ENCODE measurements at places on chromosomes 12 and 14.

DNA sequence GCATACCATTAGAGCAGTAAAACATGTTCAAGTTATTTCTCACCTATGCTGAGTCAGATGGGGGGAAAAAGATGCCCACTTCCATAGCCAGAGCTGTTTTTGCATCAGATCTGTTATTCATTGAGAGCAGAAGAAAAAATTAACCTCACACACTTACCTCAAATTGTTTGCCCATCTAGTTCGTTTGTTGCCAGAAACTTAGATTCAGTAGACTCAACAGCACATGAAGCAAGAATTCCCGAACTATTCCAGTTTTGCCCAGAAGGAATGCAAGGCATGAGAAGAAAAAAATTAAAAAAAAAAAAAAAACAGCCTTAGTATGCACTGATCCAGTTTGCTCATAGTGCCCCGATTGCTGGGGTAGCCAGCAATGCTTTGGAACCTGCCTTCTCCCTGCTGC is 12.4 kb upstream of the DPF3 start:
- DNase-seq: no peak

DNA sequence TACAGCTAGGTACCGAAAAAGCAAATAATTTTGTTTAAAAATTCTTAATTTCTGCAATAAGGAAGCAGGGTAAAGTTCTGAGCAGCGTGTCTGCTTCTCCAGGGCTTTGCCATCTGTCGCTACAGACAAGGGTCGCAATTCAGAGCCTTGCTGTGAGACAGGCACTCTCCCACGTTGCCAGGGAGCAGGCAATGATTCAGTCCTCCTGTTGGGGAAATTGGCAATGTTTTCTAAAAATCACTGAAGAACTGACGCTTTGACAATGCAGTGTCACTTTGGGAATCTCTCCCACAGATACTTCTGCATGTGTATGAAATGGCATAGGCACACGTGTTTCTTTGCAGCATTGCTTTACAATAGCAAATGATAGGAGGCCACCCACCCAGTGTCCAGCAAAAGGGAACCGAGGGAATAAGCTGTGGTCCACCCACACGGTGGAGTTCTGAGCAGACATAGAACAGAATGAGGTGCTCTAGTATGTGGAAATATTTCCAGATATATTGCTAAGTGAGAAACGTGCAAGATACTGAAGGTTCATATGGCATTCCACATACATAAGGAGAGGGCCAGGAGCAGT is 16.0 kb upstream of the HIP1R start:
- no peak for DNase-seq

- no peak for DNase-seq
These were observed 115.7 kb downstream of the ANO6 start for GRCh38 chr12:45331552-45331951.

DNA sequence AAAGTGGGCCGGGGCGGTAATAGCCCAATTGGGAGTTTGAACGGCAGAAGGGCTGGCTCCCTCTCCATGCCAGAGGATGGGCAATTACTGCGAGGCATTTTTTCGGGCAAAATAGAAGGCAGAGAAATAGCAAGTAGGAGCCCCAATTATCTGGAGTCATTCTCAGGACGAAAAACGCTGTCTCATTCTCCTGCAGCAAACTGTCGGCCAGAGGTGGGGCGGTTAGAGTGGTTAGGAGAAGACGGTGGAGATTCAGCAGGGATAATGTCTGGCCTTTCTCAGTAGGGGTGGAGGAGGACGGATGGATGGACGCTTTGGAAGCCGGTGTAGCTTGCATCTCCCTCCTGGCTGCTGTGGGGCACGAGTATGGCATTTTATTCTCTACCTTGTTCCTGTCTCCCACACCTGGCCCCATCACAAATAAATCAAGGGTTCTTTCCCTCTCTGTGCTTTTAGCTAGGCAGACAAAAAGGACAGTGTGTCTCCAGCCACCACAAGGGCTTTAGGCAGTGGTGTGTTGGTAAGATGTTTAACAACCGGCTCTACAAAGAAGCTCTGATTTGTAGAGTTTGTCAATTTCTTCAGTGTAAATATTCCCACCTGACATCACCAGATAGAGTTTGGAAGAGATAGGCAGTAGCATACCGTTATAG is 140.5 kb upstream of the LHX5 start:
- DNase-seq: no peak

DNA sequence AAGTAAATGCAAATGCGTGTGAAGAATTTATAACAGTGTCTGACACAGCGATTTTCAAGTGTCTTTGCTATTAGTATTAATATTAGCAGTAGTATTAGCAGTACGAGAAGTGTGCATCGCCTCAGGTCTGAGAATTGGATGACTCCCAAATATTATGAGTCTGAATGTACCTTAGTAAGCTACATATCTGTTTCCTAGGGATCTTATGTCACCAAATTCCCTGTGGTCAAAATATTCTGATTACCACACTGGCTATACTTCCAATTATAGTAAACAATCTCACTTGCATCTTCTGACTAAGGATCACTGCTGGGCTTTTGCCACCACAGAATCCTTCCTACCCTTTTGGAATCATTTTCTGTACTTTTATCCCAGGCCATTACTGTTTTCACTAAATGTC is 396.0 kb upstream of the MIS18BP1 start:
- no peak for DNase-seq

- DNase-seq: no peak
These were observed 36.7 kb upstream of the BEGAIN start for GRCh38 chr14:100623961-100624360.

DNA sequence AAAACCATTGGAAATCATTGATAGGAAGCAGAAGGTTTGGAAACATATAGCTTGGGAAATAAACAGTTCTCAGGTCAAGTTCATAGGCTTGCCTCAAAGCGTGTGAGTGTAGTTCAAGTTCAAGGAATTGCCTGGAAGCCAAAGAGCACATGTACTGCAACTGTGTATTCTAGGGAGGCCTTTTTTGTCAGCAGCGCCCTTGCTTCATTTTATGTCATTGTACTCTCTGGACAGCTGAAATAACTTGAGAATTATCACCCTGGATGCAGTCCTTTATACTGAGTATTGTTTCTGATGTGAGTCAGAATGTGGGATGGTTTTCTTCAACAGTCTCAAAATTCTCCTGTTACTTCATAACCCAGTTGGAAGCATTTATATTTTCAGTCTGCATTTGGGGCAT is 16.0 kb upstream of the EVL start:
- DNase-seq: no peak

DNA sequence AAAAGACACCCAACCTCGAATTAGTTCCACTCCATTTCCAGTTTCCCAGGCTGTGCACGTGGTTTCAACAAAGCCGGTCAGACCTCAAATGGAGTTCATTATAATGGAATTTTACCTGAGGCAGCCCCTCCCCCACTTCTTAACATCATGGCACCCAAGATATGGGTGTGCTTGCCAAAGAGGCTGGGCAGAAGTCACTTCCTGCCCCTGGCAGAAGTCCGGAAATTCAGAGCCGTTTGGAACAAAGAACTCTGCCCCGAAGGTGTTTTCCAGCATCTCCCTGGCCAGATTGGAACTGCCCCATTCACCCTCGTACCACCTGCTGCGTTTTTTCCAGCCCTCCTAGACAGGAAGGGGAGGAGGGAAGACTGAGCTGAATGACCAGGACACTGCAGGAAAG is 8.2 kb downstream of the VDR start:
- DNase-seq: no peak

- DNase-seq: no peak
These were observed 30.1 kb downstream of the ATG14 start for GRCh38 chr14:55381561-55381960.

GRCh38 chr14:76196980-76197695 is 45.4 kb downstream of the GPATCH2L start:
- no peak for DNase-seq

GRCh38 chr14:75804570-75805275 is 143.7 kb downstream of the TTLL5 start:
- DNase-seq: no peak

DNA sequence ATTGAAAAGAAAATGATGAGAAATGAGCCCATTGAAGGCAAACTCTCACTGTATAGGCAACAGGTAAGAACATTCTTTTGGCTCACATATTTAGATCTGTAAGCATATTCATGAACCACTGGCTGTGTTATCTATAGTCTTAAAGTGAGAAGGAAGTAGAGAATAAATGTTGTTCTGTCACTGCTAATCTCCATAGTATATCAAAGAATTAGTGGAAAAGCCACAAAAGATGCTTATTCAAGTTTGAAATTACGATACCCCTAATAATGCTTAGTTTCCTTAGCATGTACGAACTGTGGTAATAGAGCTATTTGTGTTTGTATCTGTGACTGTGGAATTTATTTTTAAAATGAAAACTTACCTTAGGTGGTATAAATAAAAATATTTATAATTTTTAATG is 22.8 kb downstream of the IFT81 start:
- DNase-seq: no peak

- DNase-seq: no peak
These were observed 165.0 kb downstream of the SRGAP1 start for GRCh38 chr12:64009321-64010068.

GRCh38 chr12:129069886-129070285 is 216.6 kb downstream of the GLT1D1 start:
- DNase-seq: no peak

GRCh38 chr14:52329678-52330369 is 15.7 kb downstream of the PTGER2 start:
- DNase-seq: no peak

DNA sequence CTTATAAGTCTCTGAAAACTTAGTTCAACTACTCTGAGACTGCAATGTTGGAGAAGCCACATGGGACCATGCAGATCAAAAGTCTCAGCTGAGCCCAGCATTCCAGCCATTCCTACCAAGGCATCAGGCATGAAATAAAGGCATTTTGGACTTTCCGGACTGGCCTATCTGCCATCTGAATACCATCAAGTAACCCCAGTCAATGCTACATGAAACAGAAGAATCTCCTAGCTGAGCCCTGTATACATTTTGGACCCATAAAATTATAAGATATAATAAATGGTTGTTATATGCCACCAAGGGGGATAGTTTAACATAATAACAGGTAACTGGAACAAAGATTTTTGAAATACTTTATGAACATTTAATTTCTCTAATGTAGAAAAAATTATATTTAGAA is 9.3 kb upstream of the TMEM260 start:
- no peak for DNase-seq

DNA sequence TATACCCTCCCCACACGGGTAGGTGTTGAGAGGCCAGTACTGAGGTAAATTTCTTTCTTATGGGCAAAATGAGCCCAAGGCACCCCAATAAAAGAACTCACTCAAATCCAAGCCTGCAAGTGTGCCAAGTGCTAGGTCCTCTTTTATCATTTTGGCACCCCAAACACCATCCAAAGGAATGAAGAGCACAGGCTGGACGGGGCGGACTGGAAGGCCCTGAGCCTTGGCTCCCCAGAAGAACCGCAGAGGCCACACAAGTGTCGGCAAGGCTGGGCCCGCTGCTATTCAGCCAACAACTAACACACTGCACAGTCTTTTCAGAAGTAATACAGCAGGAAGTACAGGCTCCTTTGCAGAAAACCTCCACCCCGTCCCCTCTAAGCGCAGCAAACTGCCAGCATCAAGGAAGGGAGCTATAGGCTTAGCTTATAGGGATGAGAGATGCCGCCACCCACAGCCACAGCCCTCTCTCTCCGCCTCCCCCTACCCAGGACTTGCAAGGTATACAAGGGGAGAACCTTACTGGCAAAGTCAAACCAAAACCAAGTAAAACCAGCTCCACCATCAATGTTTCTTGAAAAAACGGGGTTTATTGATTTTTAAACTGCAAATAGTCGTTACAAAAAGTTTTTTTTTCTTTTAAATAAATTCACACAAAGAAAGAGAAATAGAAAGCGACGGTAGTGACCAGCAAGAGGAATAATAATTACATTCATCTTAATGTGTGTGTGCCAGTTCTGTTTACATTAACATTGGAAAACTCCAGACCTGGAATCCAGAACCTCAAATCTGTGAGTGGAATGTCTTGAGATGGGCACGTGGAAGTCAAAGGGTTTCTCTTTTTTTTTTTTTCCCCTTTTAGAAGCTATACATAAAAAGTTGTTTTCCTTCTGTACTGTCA is 5.5 kb downstream of the ZFP36L1 start:
- DNase-seq: peak; percentile 40

- DNase-seq: no peak
These were observed 368.1 kb upstream of the FAR2 start for GRCh38 chr12:28780960-28781359.

GRCh38 chr14:61379639-61380184 is 58.3 kb downstream of the PRKCH start:
- no peak for DNase-seq

GRCh38 chr12:12609692-12610091 is 2.0 kb upstream of the CREBL2 start:
- DNase-seq: no peak

DNA sequence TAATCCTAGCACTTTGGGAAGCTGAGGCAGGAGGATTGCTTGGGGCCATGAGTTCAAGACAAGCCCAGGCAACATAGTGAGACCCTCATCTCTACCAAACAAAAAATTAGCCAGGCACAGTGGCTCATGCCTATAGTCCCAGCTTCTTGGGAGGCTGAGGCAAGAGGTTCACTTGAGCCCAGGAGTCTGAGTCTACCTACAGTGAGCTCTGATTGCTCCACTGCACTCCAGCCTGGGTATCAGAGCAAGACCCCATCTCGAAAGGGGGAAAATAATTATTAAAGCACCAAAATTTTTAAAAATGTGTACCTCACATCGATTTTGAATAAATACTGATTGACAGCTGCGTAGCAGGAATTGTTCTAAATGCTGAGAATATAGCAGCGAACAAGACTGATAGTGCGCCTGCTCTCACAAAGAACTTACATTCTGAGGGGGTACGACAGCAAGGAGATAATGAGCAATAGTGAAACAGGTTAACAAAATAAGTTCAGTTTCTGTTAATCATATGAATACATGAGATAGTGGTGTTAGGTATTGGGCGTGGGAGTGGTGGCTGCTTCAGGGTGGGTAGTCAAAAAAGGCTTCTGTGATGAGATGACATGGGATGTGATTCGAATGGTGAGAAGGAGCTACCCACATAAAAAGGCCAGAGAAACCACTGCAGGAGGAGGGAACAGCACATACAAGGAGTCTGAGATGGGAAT is 19.6 kb downstream of the HCFC2 start:
- DNase-seq: no peak

GRCh38 chr12:22800332-22800731 is 175.4 kb downstream of the ETNK1 start:
- no peak for DNase-seq

GRCh38 chr14:61468063-61468825 is 146.9 kb downstream of the PRKCH start:
- DNase-seq: no peak

DNA sequence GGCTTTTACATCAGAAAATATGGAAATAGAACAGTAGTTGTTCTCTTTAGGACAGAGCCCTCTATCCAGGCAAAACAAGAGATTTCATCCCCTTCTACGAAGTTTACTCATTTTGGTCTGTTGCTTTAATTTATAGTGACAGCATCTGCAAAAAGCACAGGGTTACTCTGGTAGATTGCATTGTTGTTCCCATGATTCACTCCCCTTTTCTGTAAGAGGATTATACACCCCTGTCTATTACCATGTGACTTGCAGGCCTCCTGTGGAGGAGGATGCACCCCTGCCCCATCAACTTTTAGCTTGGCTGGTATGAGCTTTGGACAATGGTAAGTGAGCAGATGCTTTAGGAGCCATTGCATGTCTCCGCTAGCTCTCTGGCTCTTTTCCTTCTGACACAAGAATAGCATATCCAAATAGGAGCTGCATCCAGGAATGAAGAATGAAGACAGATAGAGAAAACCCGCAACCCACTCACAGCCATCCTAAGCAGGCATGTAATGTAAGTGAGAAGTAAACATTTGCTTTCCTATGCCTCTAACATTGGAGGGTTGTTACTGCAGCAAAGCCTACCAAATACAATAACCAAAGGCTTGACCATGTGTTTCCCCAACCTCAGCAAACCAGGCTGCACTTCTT is 304.2 kb downstream of the AKAP6 start:
- no peak for DNase-seq

Measured in central memory CD4-positive, alpha-beta T cell (primary cell).